ENCODE measurements at places on chromosomes 13 and 19.
A peak's percentile ranks its signal among the peaks of the same experiment; 100 is the strongest.

GRCh38 chr13:44519642-44520041 is 56.5 kb downstream of the TSC22D1 start:
- DNase-seq = no peak

- DNase-seq = no peak
These were observed 960 bp upstream of the GSX1 start for GRCh38 chr13:27791146-27791900.

DNA sequence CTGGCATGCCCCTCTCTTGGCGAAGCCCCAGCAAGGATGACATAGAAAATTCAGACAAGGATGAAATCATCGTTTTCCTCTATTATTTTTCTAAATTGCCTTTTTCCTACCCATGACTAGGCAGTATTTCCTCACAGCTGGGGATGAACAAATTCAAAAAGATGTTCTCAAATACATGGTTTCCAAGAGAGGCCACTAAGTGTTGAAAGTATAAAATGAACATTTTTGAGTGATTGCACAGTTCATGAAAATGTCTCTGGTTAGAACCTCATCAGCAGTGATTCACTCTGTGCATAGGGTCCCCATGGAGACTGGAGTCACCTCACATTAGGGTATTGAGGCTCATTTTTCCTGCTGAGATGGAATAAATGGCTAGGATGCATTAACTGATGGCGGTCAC is 373.7 kb downstream of the DNAJC15 start:
- peak; percentile 90 for DNase-seq

- no peak for DNase-seq
These were observed 25.1 kb downstream of the MAN2B1 start for GRCh38 chr19:12641456-12641855.

- DNase-seq = no peak
These were observed 21.6 kb downstream of the ARL11 start for GRCh38 chr13:49649963-49650312.

DNA sequence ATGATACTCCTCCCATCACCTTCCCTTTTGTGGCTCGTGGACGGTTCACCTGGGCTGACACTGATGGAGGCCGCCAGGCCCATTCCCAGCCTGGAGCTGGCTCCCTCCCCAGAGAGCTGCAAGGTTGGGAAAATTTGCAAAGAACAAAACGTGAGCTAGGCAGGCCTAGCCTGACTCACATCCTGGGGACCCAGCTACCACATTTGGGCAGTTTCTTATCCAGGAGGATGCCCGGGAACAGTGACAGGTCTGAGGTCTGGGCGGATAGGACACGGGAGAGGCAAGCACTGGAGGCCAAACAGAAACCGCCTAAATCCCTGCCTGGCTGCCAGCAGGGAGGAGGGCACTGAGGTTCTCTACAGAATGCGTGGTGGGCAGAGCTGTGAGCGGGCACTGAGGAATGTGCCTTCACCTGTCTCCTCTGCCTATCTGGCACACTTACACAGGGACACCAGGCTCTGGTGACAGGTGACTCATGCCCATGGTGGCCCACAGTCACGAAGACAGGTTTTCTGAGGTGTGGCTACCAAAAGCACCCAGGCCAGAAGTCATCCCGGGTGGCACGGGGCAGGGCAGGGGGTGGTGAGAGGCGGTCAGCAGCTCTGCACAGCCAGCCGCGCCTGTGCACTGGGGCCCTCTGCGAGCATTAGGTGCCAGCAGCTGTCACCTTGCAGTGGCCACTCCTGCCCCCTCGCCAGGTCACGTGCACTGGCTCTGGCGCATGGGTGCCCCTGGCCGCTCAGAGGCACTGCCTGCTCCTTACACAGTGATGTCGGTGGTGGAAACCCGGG is 23.2 kb downstream of the SH3GL1 start:
- no peak for DNase-seq

DNA sequence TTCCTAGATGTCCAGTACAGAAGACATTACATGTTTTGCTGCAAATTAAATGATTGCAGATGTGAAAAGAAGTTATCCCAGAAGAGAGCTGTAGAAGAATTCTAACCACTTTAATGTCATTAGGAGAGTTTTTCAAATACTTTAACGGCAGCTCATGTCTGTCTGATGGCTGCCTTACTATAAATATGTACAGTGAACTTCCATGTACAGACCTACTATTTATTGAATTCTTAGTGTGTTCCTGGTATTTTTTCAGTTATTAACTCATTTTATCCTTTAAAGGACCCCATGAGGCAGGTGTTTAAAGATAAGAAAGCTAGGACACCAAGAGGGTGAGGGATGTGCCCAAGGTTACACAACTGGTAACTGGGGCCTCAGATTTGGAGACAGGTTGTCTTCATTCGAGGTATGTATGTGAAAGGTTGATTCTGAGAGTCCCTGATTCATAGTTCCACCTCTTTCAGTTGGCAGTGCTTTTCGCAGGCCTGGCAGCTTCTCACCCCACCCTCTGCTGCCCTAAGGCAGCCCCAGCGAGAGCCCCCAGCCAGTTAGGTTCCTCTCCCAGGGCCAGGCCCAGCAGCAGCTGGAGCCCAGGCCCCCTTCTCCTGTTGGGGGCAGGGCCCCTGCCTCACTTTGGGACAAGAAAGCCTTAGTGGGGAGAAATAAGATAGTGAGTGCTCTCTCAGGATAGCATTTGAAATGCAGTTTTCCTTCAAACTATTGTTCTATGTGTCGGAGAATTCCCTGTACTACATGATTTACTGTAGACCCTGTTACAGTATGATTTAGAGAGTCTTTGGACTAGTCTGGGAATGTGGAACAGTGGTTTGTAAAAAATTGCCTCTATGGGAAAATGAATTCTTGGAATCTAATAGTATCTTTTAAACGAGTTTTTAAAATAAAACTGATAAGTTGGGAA is 67.7 kb upstream of the TEX29 start:
- peak; percentile 79 for DNase-seq

GRCh38 chr13:79937771-79938216 is 403.1 kb downstream of the SPRY2 start:
- no peak for DNase-seq
